ENCODE measurements at places on chromosomes 7 and 10.

DNA sequence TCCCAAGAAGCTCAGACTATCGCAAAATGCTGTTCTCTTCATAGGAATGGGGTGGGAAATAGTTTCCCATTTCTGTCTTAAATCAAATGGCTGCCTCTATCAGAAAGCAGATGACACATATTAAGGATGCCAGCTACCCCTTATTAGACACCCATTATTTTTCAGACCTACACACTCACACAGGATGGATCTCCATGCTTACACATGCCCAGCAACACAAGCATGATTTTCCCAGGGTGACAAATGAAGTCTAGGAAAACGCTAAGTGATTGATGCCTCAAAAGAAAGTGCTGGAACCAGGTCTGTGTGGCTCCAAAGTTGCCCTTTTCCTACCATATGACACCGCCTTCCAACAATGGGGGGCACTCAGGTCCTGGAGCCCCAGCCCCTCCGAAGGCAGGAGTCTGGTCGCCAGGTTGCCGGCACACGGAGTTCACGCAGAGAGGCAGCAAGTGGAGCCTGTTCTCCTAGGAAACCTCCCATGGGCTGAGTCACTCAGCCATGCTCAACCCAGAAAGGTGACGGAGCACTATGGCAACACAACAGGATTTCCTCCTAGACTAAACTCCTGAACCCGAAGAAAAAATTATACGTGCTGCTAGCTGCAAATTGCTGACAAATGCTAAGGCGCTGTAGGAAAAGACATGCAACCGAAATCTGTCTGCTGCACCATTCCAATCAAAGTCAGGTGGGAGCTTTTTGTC lies 19.8 kb downstream of the VOPP1 start:
- no peak for DNase-seq

- no peak for DNase-seq
These were observed 1.2 kb upstream of the ADD3 start for GRCh38 chr10:110006358-110007160.

- no peak for DNase-seq
These were observed 467.9 kb upstream of the PODXL start for GRCh38 chr7:132024290-132024689.

GRCh38 chr7:104299777-104300176 lies 28.6 kb upstream of the LHFPL3 start:
- no peak for DNase-seq

- no peak for DNase-seq
These were observed 9.4 kb upstream of the GET4 start for GRCh38 chr7:867001-867405.

DNA sequence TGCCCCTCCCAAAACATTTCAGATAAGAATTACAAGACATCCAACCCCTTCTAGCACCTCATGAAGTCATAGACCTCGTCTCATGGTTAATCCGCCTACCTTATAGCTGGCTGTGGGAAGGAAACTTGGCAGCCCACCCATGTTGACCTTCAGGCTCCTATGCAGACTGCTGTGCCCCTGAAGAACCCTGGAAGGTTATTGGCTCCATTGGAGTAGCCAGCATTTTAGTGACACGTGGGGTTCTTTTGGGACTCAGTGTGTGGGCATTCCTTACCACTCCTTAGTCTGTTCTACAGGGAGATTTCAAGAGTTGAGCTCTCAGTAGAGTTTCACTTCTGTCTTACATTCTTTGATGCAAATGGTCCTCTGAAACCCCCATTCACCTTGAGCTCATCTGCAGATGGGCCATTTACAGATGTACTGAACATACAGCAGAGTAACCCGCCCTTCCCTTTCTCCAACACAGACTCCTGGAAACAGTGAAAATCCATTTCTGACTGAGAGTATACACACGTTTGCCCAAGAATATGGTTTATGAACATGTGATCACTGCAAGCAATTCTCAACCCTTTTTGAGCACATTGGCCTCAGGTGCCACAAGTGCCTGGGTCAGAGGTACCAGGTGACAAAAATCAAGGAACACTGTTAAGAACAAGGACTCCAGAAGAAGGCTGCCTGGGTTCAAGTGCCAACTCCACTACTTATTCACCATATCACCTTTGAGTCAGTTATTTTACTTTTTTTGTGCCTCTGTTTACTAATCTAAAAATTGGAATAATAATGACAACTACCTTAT lies 54.0 kb upstream of the HECW1 start:
- DNase-seq = no peak

- DNase-seq = no peak
These were observed 177.6 kb downstream of the GRID1 start for GRCh38 chr10:86188796-86189558.

- no peak for DNase-seq
These were observed 32.3 kb downstream of the SMURF1 start for GRCh38 chr7:99111591-99111990.

DNA sequence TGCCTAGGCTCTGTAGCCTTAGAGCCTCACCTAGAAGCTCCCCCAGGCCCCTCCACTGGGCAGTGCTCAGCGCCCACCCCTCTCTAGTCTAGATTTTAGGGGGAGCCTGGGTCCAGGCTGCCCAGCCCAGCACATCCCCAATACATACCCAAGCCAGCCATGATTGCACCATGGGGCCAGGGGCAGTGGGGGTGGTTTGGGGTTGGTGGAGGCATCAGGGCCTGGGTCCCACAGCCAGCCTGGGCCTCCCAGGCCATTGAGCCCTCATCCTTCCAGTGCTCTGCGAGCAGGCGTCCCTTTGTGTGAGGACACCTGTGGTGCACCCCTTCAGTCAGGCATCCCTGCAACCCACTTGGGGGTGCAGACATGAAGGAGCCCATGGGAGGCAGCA lies 76.9 kb upstream of the RET start:
- no peak for DNase-seq
